Stimulated activated CD4-positive, alpha-beta T cell treated with anti-CD3 and anti-CD28 coated beads, TNF-alpha, amount 100 ng/mL, for 1 hour (primary cell): ENCODE measurements at places on chromosomes 5 and 9.

DNA sequence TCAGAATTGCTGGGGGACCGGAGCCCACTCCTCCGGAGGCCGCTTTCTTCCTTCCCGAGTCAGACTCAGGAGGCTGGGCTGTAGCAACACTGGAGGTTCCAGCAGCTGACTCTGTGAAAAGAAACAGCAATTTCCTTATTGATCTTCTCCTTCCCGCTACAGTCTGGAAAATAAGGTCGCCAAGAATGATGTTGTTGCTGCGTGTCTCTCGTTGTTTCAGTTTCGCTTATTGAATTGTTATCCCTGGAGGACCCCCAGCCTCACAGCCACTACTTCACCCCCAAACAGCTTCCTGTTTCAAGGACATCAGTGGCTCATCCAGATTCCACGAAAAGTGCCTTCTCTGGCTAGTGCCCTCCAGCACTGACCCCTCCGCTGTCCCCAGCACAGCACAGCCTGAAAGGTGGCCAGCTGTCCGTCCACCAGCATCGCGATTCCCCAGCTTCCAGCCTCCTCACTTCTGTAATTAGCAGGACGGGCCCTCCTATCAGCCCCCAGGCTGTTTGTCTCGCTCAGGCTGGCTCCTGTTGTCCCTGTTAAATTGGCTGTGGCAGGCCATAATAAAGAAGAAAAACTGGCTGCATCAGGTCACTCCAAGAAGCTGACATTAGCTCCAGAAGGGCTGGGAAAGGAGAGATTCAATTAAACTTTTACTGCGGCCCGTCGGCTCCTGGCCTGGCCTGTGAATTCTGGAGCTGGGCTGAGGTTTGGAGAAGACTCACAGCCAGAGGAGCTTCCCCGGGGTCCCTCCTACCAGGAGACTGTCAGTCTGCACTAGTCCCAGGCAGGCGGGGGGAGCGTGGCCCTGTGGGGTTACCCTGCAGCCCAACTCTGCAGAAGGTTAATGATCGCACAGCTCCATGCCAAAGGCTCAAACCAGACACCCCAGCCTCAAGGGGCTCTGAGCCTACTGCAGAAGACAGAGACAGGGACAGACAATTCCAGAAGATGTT, 40.5 kb downstream of the OLFM1 start:
- DNase-seq: no peak

- no peak for DNase-seq
Observed at GRCh38 chr9:73665253-73665652, 513.6 kb downstream of the ANXA1 start.

GRCh38 chr9:89668216-89668865, 63.5 kb downstream of the GADD45G start:
- no peak for DNase-seq

- DNase-seq: no peak
Observed at GRCh38 chr5:1443171-1443570, 2.1 kb downstream of the SLC6A3 start.

DNA sequence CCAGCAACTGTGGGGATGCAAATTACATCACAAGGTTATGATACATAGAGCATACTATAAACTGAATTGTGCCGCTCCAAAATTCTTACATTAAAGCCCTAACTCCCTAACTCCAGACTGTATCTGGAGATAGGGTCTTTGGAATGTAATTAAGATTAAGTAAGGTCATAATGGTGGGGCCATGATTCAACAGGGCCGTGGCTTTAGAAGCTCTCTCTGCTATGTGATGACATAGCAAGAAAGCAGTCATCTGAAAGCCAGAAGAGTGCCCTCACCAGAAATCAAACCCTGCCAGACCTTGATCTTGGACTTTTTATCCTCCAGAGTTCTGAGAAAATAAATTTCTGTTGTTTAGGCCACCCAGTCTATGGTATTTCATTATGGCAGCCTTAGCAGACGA, 123.9 kb downstream of the FBXL17 start:
- DNase-seq: no peak

GRCh38 chr9:106284296-106284695, 578.7 kb upstream of the ZNF462 start:
- no peak for DNase-seq

DNA sequence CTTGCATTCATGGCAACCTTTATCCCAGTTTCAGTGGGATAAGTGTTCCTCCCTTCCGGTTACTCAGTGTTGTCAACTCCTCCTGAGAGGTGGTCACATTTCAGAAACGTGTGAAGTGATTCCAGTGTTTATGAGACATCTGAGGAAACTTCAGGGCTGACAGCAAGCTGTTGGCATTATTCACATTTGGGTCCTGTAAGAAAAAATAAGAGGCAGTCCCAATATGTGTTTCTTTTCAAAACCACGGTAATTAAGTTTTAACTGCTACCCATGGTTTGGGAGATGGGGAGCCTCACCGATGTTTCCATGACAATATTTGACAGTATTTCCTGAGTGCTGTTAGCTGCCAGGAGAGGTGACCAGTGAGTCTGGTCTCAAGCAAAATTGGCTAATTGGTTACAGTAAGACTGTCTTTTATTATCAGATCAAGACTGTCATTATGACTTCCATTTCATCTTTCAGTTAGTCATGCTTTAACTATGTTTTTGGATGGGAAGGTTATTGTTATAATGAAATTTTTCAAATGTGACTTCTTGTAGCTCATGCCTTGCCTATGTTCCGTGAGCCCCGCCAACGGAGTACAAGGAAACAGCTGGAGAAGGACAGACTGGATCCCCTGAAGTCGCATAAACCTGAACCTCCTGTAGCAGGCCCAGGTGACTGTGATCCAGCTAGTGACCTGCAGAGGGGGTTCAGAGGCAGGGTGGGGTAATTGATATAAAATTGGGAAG, 115.3 kb downstream of the GDNF start:
- DNase-seq: no peak

- DNase-seq: no peak
Observed at GRCh38 chr9:92328225-92328624, 2.5 kb downstream of the CENPP start.

GRCh38 chr5:171152382-171152781, 156.7 kb upstream of the TLX3 start:
- no peak for DNase-seq

DNA sequence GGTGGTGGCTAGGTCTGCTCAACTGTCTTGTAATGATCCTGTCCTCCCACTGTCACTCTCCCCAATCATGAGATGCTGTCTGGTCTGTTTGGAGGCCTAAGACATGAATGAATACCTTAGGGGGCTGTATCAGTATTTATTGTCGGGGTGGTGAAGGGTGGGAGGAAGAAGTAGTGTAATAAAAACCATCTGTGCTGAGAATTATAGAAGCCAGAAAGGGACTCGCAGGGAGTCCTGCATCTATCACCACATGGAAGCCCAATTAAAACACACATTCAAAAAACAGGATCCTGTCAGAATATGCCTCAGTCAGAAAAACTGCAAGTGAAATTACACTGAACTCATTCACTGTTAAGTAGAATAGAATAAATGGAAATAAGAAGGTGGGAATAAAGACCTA, 1134.3 kb upstream of the C9orf72 start:
- DNase-seq: no peak
